ENCODE measurements at places on chromosomes 7 and 10.

DNA sequence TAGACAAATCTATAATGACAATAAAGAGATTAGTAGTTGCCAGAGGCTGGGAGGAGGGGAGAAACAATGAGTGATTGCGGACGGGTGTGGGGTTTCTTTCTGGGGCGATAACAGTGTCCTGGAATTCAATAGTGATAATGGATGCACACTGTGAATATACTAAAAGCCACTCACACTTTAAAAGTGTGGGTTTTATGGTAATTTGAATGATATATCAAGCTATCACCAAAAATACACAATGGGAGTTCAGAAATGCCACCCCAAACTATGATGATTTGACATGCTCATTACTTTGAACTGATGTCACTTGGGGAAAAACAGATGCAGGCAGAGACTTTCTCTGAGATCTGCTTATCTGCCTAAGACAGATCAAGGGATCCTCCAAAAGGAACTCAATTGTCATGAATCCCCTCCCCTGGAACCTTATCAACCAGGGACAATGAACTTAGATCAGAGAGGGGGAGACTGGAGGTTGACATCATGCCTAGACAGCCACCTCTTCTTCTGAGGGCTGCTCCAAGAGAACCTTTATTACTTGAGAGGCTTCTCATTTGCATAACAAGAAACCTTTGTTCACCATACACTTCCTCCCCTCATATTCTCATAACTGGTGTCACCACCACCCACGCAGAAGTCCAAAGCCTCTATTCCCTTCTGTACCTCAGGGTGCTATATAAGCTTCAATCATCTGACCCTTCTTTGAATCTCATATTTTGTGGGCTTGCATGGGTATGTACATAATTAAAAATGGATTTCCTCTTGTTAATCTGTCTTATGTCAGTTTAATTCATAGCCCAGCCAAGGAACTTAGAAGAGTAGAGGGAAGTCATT lies 14.8 kb upstream of the ZC3HAV1 start:
- no peaks in the 10 kb centered on the region for H3K27me3 ChIP-seq
- no peaks in the 10 kb centered on the region for H3K4me1 ChIP-seq
- no peak for DNase-seq
- no peaks in the 10 kb centered on the region for H3K36me3 ChIP-seq

DNA sequence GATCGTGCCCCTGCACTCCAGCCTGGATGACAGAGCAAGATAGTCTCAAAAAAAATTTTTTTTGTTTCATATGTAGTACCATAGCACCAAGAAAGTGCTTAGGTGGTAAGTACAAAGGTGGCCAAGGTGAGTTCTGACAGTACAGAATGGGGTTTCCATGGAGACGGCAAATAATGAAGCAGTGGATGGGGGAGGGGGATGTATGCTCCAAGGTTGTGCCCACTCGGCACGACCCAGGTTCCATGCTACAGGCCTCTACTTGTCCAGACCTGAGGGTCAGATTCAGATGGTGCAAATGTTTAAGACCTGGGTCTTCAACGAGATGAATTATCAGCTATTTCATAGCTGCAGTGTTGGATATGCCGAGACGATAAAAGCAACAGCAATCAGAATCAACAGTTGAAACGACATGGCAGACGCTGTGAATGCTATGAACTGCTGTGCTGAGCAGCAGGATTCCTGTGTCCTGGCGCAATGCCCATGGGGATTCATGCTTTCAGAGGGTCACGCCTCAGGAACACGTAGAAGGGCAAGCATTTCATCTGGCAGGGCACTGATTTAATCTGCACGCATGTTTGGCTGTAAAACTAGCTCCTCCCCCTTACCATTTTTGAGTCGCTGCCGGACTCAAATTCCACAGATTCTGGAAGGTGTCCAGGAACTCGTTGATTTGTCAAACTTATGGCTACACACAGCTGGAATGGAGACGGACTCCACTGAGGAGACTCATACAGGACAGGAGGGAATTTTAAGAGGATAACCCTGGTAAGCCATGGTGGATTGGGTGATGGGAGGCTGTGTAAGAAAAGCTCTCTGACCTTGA lies 256.5 kb downstream of the FRMD4A start:
- DNase-seq: peak; percentile 89
- H3K27me3 ChIP-seq: no peaks in the 10 kb centered on the region
- H3K36me3 ChIP-seq: no peaks in the 10 kb centered on the region
- H3K27ac ChIP-seq: no peak overlapping the region
- H3K4me3 ChIP-seq: peak overlapping the region; percentile 32
- no peaks in the 10 kb centered on the region for H3K4me1 ChIP-seq

DNA sequence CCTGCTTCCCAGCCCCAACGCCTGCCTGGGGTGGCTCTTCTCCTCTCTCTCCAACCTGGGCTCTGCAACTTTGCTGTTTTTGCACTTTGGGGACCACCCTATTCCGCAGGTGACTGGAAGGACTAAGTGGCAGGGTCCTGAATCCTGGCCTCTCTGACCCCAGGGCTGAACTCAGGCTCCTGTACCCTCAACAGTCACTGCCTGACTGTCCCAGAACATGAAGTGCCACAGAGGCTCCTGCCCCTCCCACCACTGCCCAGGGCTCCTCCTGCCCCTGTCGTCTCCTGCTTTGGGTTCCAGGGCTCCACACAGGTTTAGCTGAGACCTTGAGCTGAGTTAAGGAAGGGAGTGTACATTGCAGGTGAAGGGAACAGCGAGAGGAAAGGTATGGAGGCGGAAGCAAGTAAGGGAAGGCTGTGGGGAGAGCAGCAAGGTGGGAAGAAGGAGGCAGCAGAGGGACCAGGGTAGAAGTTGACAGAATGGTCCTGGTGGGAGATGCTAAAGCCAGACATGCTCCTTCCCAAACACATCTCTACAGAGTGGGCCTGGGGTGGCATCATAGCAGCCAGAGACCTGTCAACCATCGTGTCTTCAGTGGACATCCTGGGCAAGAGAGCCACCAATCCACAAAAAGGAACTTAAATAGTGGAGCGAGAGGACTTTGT lies 5.7 kb upstream of the GRID1 start:
- no peak overlapping the region for H3K27ac ChIP-seq
- peaks cover 2% of the 10 kb centered on the region for H3K27me3 ChIP-seq
- DNase-seq: no peak
- peaks cover 5% of the 10 kb centered on the region for H3K4me1 ChIP-seq
- no peaks in the 10 kb centered on the region for H3K36me3 ChIP-seq
- no peak overlapping the region for H3K4me3 ChIP-seq

GRCh38 chr10:98684019-98684899 lies 237.5 kb upstream of the HPS1 start:
- DNase-seq: no peak
- no peaks in the 10 kb centered on the region for H3K4me1 ChIP-seq
- H3K4me3 ChIP-seq: no peak overlapping the region
- H3K27me3 ChIP-seq: no peaks in the 10 kb centered on the region

DNA sequence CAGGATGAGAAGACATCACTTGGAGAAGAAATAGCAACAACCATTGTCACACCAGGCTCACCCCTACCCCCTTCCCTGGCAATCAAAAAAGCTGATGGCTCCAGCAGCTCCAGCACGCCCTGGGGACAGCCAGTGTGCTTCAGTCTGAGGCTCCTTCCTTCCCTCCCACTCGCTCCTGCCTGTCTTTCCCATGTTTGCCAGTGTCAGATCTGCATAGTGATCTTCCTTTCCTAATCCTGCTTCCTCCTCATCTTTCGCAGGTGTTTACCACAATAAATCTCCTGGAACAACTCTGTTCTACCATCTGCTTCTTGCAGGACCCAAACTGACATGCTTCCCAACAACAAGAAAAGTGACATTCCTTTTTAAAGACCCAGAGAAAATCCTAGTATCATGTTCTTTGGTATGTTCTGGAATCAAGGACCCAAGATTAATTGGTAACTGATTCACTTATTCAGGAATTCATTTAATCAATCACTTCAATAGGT lies 57.1 kb downstream of the STEAP1B start:
- no peak overlapping the region for H3K27ac ChIP-seq
- no peaks in the 10 kb centered on the region for H3K36me3 ChIP-seq
- DNase-seq: no peak

- no peak overlapping the region for H3K27ac ChIP-seq
- no peaks in the 10 kb centered on the region for H3K36me3 ChIP-seq
- peaks cover 34% of the 10 kb centered on the region for H3K27me3 ChIP-seq
- no peak for DNase-seq
- no peak overlapping the region for H3K4me3 ChIP-seq
Observed at GRCh38 chr7:1234049-1234880, 1.6 kb downstream of the UNCX start.

- H3K36me3 ChIP-seq: no peaks in the 10 kb centered on the region
- no peak overlapping the region for H3K27ac ChIP-seq
Observed at GRCh38 chr10:79097021-79097872, 28.5 kb downstream of the ZMIZ1 start.

GRCh38 chr10:127570036-127570435 lies 20.9 kb downstream of the NPS start:
- H3K27ac ChIP-seq: no peak overlapping the region
- H3K4me3 ChIP-seq: no peak overlapping the region
- no peak for DNase-seq

GRCh38 chr10:13859979-13860654 lies 273.4 kb downstream of the PRPF18 start:
- H3K4me3 ChIP-seq: no peak overlapping the region
- no peaks in the 10 kb centered on the region for H3K36me3 ChIP-seq
- H3K27me3 ChIP-seq: no peaks in the 10 kb centered on the region
- DNase-seq: no peak
- peak overlapping the region; percentile 10 for H3K27ac ChIP-seq

GRCh38 chr7:104938741-104939390 lies 75.1 kb upstream of the KMT2E start:
- DNase-seq: no peak
- no peaks in the 10 kb centered on the region for H3K36me3 ChIP-seq
- H3K27ac ChIP-seq: no peak overlapping the region
- H3K4me3 ChIP-seq: no peak overlapping the region
- peaks cover 5% of the 10 kb centered on the region for H3K4me1 ChIP-seq

All from thoracic aorta (tissue), 2 donors.